Activated CD4-positive, alpha-beta memory T cell treated with anti-CD3 and anti-CD28 coated beads, Interleukin-2, amount 10 ng/mL, durations not matched to agents 7 days and 5 days (primary cell): ENCODE measurements at places on chromosomes 4 and X. TPM values are rescaled to one million over a fixed set of nuclear protein-coding genes. Genes with fewer than 3 reads are reported as not detected.

The MCF2 gene
- 0.25 TPM for total RNA-seq

DNA sequence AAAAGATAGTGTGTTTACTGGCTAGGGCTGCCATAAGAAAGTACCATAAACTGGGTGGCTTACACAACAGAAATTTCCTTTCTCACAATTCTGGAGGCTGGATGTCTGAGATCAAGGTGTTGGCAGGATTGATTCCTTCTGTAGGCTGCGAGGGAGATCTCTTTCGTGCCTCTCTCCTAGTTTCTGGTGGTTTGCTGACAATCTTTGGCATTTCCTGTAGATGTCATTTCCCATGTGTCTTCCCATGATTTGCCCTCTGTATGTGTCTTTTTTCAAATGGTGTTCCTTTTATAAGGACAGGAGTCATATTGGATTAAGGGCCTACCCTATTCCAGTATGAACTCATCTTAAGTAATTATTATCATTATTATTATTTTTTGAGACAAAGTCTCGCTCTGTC, 27.9 kb upstream of the LCORL start:
- H3K4me3 ChIP-seq, result no peak overlapping the region
- H3K27ac ChIP-seq, result no peak overlapping the region
- no peaks in the 10 kb centered on the region for H3K36me3 ChIP-seq

DNA sequence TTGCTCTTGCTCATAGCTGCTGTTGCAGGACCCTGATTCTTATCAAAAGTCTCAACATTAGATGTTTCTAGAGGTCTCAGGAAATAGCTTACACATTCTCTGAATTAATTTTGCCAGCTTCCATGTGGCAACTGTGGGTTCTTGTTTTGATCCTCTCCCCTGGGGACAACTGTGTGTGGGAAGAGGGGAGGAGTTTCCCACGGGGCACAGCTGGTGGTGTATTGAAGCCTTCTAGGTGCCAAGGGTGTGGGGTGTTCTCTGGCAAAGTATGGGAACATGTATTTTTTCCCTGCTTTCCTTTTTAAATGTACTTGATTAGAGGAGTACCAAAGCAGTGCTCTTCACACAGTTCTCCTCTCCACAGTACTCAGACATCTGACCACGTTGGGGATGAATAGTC, 212.7 kb downstream of the RPA4 start:
- no peaks in the 10 kb centered on the region for H3K27me3 ChIP-seq
- no peaks in the 10 kb centered on the region for H3K36me3 ChIP-seq
- no peaks in the 10 kb centered on the region for H3K4me1 ChIP-seq
- no peak overlapping the region for H3K27ac ChIP-seq

- H3K4me3 ChIP-seq, result peak overlapping the region; percentile 21
- H3K36me3 ChIP-seq, result no peaks in the 10 kb centered on the region
- H3K27me3 ChIP-seq, result no peaks in the 10 kb centered on the region
- DNase-seq, result no peak
- peak overlapping the region; percentile 72 for H3K27ac ChIP-seq
These were observed 5.7 kb upstream of the GPR174 start for GRCh38 chrX:79138658-79139241.
